Stimulated activated CD4-positive, alpha-beta T cell treated with anti-CD3 and anti-CD28 coated beads, Interleukin-12 subunit alpha, Interleukin-12 subunit beta, amount 100 ng/mL, for 4 hours (primary cell): ENCODE measurements at places on chromosomes 5 and 9.

DNA sequence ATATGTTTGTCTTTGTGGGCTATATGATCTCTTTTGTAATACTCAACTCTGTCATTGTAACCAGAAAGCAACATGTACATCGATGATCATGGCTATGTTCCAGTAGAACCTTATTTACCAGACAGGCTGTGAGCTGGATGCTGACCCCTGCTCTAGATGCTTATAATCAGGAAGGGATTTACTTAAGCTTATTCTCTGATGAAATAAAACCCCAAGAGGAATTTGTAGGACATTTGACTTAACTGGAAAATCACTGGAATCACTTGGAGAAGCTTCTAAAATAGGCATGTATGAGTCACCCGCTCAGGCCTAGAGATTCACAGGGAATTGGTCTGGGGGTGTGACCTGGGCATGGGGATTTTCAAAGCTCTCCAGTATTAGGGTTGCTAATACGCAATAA lies 285.8 kb upstream of the ZNF608 start:
- DNase-seq: no peak

DNA sequence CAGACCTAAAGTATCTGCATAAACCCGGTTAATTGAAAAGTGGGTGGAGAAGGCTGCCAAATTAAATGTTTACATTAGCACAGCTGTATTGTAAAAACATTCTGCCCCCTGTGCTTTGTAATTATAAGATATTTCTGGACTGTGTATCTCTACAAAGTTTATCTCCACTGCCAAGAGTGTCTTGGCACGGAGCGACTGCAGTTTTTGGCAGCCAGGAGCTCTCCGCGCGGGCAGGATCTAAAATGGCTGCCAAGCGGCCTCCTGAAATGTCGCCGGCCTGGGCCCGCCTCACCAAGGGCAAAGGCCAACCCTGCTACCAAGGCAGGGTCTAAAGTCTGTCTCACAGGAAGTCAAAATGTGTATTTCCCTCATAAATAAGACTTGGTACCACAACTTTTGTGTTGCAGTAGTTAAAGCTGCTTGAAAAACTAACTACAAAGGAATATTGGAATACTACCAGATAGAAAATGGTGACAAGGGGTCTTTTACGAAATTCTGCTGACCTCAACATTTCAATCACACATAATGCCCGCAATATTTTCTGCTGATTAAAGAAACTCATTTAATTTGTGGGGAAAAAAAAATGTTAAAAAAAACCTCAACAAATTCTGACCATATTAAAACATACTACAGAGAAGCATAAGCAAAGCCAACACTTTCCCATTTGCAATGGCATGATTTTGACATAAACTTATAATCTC lies 110.4 kb downstream of the NFIB start:
- DNase-seq: no peak

DNA sequence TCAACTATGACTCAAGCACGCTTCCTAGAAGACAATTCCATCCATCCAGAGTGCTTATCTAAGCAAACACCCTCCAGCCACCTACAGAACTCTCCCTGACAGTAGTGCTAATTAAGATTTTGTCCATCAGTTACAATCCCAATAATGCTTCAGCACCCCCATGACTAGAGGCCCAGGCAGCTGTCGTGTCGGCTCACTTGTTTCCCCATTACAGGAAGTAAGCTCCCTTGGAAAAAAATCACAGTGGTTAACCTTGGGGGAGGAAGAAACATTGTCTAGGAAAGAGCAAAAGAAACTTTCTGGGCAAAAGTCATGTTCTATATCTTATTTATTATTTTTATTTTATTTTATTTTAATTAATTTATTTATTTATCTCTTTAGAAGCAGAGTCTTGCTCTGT lies 108.8 kb upstream of the LPAR1 start:
- DNase-seq: no peak

DNA sequence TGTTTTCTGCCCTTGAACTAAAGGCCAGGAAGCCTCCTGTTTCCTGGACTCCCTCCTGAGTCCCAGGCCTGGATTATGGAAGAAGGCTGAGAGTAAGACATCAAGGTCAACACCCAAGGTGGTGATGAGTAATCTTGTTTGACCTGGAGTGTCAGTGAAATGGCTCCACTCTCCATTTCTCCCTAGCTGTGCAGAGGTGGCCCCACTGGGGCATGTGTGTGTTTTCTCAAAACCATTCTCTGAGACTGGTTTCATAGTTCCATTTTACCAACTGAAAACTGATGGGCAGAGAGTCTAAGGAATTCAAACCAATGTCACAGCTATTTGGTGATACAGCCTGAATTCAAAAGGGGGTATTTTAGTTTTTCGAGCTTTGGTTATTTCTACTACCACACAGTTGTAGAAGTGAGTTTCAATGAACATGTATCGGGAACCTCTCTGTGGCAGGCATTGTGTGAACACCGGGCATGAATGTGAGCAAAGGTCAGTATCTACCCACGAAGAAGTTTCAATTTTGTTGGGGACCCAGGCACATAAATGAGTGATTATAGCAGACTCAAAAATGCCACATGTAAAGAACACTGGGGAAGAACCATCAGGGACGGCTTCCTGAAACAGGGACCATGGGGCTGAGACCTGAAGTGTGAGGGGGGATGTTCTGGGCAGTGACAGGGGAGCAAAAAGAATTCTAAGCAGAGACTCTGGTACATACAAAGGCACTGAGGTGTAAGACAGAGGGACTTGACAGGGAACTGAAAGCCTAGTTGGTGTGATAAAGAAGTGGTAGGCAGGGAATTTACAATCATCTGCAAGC lies 269.6 kb upstream of the KLF4 start:
- no peak for DNase-seq

- no peak for DNase-seq
Observed at GRCh38 chr5:17005107-17005828, 69.2 kb upstream of the MYO10 start.

- no peak for DNase-seq
Observed at GRCh38 chr5:29017501-29017900, 1979.1 kb upstream of the CDH9 start.

DNA sequence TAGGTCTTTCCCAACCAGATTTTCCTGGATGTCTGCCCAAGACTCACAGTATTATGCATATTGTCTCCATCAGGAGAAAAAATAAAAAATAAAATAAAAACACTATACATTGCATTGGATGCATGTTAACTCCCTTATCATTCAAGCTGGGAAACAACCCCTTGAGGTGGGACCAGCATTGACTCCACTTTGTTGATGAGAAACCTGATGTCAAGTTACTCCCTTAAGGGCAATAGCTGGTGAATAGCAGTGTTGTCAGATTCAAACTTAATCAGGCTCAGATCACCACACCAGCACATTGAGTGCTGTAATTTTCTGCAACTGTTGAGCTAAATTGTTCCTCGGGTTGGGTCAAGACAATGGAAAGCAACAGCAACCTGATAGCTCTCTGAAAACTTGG lies 264.0 kb upstream of the TRIM32 start:
- DNase-seq: no peak

GRCh38 chr5:180787711-180788431 lies 14.7 kb downstream of the MGAT1 start:
- DNase-seq: no peak
